SJCRH30 (cell line): ENCODE measurements at places on chromosomes 4 and X. TPM values are rescaled to one million over a fixed set of nuclear protein-coding genes. Genes with fewer than 3 reads are reported as not detected.

Gene ELK1
- total RNA-seq: 36.0 and 36.3 TPM in 2 replicates

Gene VCX3A
- total RNA-seq: not detected in 2 replicates

Gene WWC2
- 23.3 and 23.7 TPM in 2 replicates for total RNA-seq

Gene REPS2
- 1.7 and 1.8 TPM in 2 replicates for total RNA-seq

Gene ITM2A
- total RNA-seq: not detected in 2 replicates

Gene CD38
- 0.03 and 0.06 TPM in 2 replicates for total RNA-seq

Gene SH3D19
- 3.8 and 4.7 TPM in 2 replicates for total RNA-seq

Gene MYOZ2
- total RNA-seq: 1.5 and 1.6 TPM in 2 replicates

Gene ATXN3L
- total RNA-seq: not detected in 2 replicates

Gene MAGEA4
- total RNA-seq: not detected in 2 replicates

Gene VBP1
- 106 and 118 TPM in 2 replicates for total RNA-seq

Gene CXorf49
- not detected in 2 replicates for total RNA-seq

Gene NEXMIF
- 0.02 TPM in 1 of 2 replicates, not detected in the other for total RNA-seq

Gene ARSJ
- 4.4 and 6.2 TPM in 2 replicates for total RNA-seq

Gene HMX1
- not detected in 2 replicates for total RNA-seq

Gene MGARP
- 22.3 and 27.2 TPM in 2 replicates for total RNA-seq

Gene VEGFC
- 4.9 and 5.6 TPM in 2 replicates for total RNA-seq

Gene FAM47E
- total RNA-seq: 0.02 and 0.28 TPM in 2 replicates

Gene ZNF275
- total RNA-seq: 12.8 and 13.4 TPM in 2 replicates

Gene PRDM5
- 31.4 and 40.5 TPM in 2 replicates for total RNA-seq

Gene HMGN5
- 4.8 and 5.3 TPM in 2 replicates for total RNA-seq

Gene KIAA1210
- total RNA-seq: not detected in 2 replicates

Gene NEUROG2
- total RNA-seq: 0.41 and 0.55 TPM in 2 replicates

Gene TRO
- total RNA-seq: 27.0 and 29.2 TPM in 2 replicates

Gene PDE6B
- 0.03 TPM in 1 of 2 replicates, not detected in the other for total RNA-seq

Gene GIMD1
- not detected in 2 replicates for total RNA-seq

Gene SAGE1
- 0.08 TPM in 1 of 2 replicates, not detected in the other for total RNA-seq

Gene OPRPN
- total RNA-seq: not detected in 2 replicates

Gene SERTM2
- 0.04 TPM in 1 of 2 replicates, not detected in the other for total RNA-seq

Gene CTAG1B
- total RNA-seq: not detected in 2 replicates

Gene AFP
- 12.7 and 13.3 TPM in 2 replicates for total RNA-seq

Gene PDCL2
- total RNA-seq: not detected in 2 replicates

Gene ZFYVE28
- 0.15 TPM in 1 of 2 replicates, not detected in the other for total RNA-seq

Gene ATP2B3
- total RNA-seq: 0.05 and 0.06 TPM in 2 replicates

Gene CSAG2
- not detected in 2 replicates for total RNA-seq

Gene STK32B
- 0.10 and 0.20 TPM in 2 replicates for total RNA-seq

Gene TGIF2LX
- total RNA-seq: not detected in 2 replicates

Gene TMEM271
- 1.4 TPM in 2 replicates for total RNA-seq

Gene SLIT2
- 0.77 and 2.3 TPM in 2 replicates for total RNA-seq

Gene TLR6
- total RNA-seq: 0.20 and 0.51 TPM in 2 replicates

Gene SPACA5B
- not detected in 2 replicates for total RNA-seq

Gene LRAT
- total RNA-seq: not detected in 2 replicates

Gene HTN1
- total RNA-seq: not detected in 2 replicates

Gene P2RY4
- 0.22 TPM in 1 of 2 replicates, not detected in the other for total RNA-seq
